ENCODE measurements at places on chromosomes 4 and X.

- no peak for DNase-seq
These were observed 209.1 kb downstream of the NAF1 start for GRCh38 chr4:162957521-162958143.

GRCh38 chrX:30613721-30614120, 36.2 kb upstream of the TASL start:
- no peak for DNase-seq

- no peak for DNase-seq
These were observed 53.1 kb downstream of the RAB28 start for GRCh38 chr4:13430834-13431568.

- DNase-seq, result no peak
These were observed 922.5 kb downstream of the RPA4 start for GRCh38 chrX:97806238-97806637.
